ENCODE measurements at places on chromosomes 6 and 20. TPM values are rescaled to one million over a fixed set of nuclear protein-coding genes. Genes with fewer than 3 reads are reported as not detected.

MYMX gene
- total RNA-seq, result not detected

IL20RA gene
- total RNA-seq, result not detected

KAT14 gene
- total RNA-seq, result 9.3 TPM

LTB gene
- 0.33 TPM for total RNA-seq

TPBG gene
- 47.3 TPM for total RNA-seq

PAK5 gene
- not detected for total RNA-seq

CDK5RAP1 gene
- 34.1 TPM for total RNA-seq

PDE10A gene
- total RNA-seq, result 27.5 TPM

C20orf141 gene
- not detected for total RNA-seq

FAM209B gene
- total RNA-seq, result 1.00 TPM

TGM2 gene
- 445 TPM for total RNA-seq

CYP21A2 gene
- total RNA-seq, result not detected

SCGN gene
- total RNA-seq, result not detected

TRIM31 gene
- 1.1 TPM for total RNA-seq

Measured in A549 treated with ZK216348 at 1 μM for 4 hours (cell line).